ENCODE measurements at places on chromosomes 7 and 10. TPM values are rescaled to one million over a fixed set of nuclear protein-coding genes. Genes with fewer than 3 reads are reported as not detected.

PRF1 gene
- total RNA-seq: 16.5 TPM

FRA10AC1 gene
- total RNA-seq: 17.5 TPM

LCOR gene
- total RNA-seq: 63.0 TPM

EPHA1 gene
- 9.4 TPM for total RNA-seq

EBF3 gene
- not detected for total RNA-seq

Measured in T-helper 17 cell (primary cell).